ENCODE measurements at places on chromosomes 6 and 20. TPM values are rescaled to one million over a fixed set of nuclear protein-coding genes. Genes with fewer than 3 reads are reported as not detected.

PRICKLE4 gene
- 0.88 TPM for total RNA-seq

SOBP gene
- 22.9 TPM for total RNA-seq

GPLD1 gene
- 0.71 TPM for total RNA-seq

PRSS16 gene
- total RNA-seq: 0.49 TPM

CST2 gene
- not detected for total RNA-seq

CNBD2 gene
- 3.7 TPM for total RNA-seq

- no peaks in the 10 kb centered on the region for H3K36me3 ChIP-seq
- peak; percentile 76 for DNase-seq
- peaks cover 35% of the 10 kb centered on the region for H3K4me1 ChIP-seq
- peaks cover 13% of the 10 kb centered on the region for H3K27me3 ChIP-seq
Observed at GRCh38 chr6:26205161-26205624, 118.0 kb downstream of the HFE start.

- peak within 1 kb of the TSS; percentile 81 for H3K27ac ChIP-seq
- peak within 1 kb of the TSS; percentile 63 for H3K4me3 ChIP-seq
- peak; percentile 20 for DNase-seq
- H3K4me1 ChIP-seq: peaks cover 16% of the 10 kb centered on the region
- no peaks in the 10 kb centered on the region for H3K36me3 ChIP-seq
- no peaks in the 10 kb centered on the region for H3K27me3 ChIP-seq
Observed at GRCh38 chr6:48111143-48111506, at the start of gene PTCHD4. PTCHD4 (minus strand) TSS chr6:48111197; CDS start chr6:48068957, 42,240 bp downstream.

- DNase-seq: no peak
- no peak overlapping the region for H3K27ac ChIP-seq
- H3K27me3 ChIP-seq: no peaks in the 10 kb centered on the region
- no peak overlapping the region for H3K4me3 ChIP-seq
- H3K36me3 ChIP-seq: no peaks in the 10 kb centered on the region
Observed at GRCh38 chr6:15985379-15985959, 143.4 kb upstream of the MYLIP start.

DNA sequence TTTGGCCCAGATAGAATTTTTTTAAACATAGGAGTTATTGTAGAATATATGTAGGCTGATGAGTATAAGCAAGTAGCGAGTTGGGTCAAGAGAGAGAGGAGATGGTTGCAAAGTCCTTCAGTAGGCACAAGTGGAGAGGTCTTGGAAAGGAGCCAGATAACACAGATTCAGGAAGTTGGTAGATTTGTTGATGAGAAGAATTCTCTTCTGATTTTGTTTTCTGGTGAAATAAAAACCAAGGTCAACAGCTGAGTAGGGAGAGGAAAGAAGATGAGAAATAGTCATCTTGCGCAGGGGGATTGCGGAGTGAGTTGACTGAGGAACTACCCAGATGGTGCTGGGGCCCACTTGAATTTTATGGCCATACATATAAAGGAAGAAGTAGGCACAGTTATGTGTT is 17.4 kb upstream of the CD83 start:
- no peaks in the 10 kb centered on the region for H3K4me1 ChIP-seq
- no peak for DNase-seq
- no peak overlapping the region for H3K4me3 ChIP-seq
- H3K27me3 ChIP-seq: peaks cover 29% of the 10 kb centered on the region
- no peak overlapping the region for H3K27ac ChIP-seq

- H3K27me3 ChIP-seq: peaks cover 49% of the 10 kb centered on the region
- DNase-seq: no peak
- H3K36me3 ChIP-seq: no peaks in the 10 kb centered on the region
- no peak overlapping the region for H3K4me3 ChIP-seq
Observed at GRCh38 chr20:805713-806112, 27.8 kb upstream of the FAM110A start.

DNA sequence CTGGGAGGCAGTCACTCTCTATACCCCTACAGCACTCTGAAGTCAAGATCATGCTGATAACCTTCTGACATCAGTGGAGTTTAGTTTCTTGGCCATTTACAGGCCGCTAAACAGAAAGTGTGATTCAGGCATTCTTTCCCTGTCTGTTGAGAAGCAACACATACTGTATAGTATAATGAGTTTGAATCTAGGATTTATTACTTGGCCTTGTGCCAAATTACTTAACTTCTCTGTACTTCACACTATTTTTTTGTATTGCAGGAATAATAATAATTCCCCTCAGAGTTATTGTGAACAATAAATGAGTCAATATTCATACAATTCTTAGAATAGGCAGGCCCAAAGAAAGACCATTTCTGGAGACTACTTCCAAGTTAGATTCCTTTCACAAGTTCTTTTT is 4.1 kb downstream of the ZNF391 start:
- no peaks in the 10 kb centered on the region for H3K27me3 ChIP-seq
- H3K4me1 ChIP-seq: peaks cover 20% of the 10 kb centered on the region
- H3K27ac ChIP-seq: no peak overlapping the region

DNA sequence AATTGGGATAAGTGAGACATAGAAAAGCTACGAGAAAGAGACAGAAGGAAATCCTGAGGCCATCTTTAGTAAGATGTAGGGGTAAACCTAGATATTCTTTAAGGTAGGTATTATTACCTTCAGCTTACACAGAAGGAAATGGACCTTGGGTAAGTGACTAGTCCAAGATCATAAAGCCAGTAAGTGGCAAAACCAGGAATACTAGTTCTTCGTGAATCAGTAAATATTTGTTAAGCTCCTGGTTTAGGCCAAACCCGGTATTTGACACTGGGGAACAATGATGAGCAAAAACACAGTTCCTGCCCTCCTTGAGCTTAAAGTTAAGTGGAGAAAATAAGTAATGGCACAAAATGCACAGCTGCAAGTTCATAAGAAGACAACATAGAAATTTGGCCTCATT is 5.3 kb downstream of the TRIM39 start:
- H3K27ac ChIP-seq: no peak overlapping the region
- H3K4me1 ChIP-seq: peaks cover 9% of the 10 kb centered on the region
- peaks cover 74% of the 10 kb centered on the region for H3K36me3 ChIP-seq
- H3K4me3 ChIP-seq: no peak overlapping the region

DNA sequence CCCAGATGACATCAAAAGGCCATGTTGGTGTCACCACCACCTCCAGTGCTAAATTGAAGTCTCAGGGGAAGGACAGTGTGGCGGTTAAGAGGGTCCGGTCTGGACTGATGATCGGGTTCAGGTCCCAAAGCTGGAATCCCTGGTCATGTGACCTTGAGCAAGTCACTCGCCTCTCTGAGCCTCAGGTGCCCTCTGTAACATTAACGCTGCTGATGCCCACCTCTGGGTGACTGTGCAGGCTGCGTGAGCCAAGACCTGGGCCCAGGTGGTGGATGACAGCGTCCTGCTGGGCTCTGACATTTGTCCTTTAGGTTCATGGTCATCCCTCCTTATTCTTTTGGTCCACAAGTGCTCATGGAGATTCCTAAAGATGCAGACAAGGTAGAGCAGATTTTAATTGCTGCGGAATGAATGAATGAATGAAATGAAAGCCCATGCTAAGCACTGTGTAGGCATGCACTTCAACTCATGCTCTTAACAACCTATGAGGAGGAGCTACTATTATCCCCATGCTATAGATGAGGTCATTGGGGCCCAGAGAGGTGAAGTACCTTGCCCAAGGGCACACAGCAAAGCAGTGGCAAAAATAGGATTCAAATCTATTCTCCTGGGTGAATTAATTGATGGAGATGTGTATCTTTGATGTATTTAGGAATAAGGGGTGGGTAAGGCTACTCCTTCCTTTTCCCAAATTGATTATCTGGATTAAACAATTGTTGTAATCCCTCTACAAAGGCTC is 649 bp upstream of the BPIFB1 start:
- H3K4me3 ChIP-seq: no peak overlapping the region
- no peaks in the 10 kb centered on the region for H3K4me1 ChIP-seq
- H3K36me3 ChIP-seq: no peaks in the 10 kb centered on the region
- no peak overlapping the region for H3K27ac ChIP-seq
- no peak for DNase-seq
- peaks cover 97% of the 10 kb centered on the region for H3K27me3 ChIP-seq

- no peaks in the 10 kb centered on the region for H3K4me1 ChIP-seq
- H3K4me3 ChIP-seq: no peak overlapping the region
- H3K27ac ChIP-seq: no peak overlapping the region
- no peaks in the 10 kb centered on the region for H3K36me3 ChIP-seq
- DNase-seq: no peak
Observed at GRCh38 chr6:101613556-101613955, 220.0 kb downstream of the GRIK2 start.

GRCh38 chr6:4907602-4908001 is 96.2 kb downstream of the RPP40 start:
- peaks cover 1% of the 10 kb centered on the region for H3K36me3 ChIP-seq
- H3K27ac ChIP-seq: no peak overlapping the region
- H3K27me3 ChIP-seq: no peaks in the 10 kb centered on the region
- H3K4me1 ChIP-seq: peaks cover 16% of the 10 kb centered on the region

GRCh38 chr6:168582571-168582981 is 141.6 kb downstream of the SMOC2 start:
- DNase-seq: no peak
- H3K27me3 ChIP-seq: peaks cover 18% of the 10 kb centered on the region
- no peak overlapping the region for H3K4me3 ChIP-seq
- no peaks in the 10 kb centered on the region for H3K36me3 ChIP-seq
- H3K27ac ChIP-seq: no peak overlapping the region

DNA sequence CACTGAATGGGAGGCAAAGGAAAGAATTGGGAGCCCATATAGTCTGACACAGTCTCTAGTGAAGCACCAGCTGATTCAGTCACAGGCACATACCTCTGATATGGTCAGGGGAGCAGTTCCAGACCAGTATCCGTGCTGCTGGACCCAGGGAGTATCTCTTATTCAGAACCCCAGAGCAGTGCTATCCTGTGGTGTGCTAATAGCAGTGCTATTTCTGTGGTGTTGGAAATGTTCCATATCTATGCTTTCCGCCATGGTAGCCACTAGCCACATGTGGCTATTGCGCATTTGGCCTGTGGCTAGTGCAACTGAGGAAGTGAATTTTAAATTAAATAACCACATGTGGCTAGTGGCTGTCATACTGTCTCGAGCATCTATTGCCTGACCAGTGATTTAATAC is 11.0 kb downstream of the SCUBE3 start:
- no peaks in the 10 kb centered on the region for H3K27me3 ChIP-seq
- peak overlapping the region; percentile 46 for H3K27ac ChIP-seq
- H3K4me1 ChIP-seq: peaks cover 39% of the 10 kb centered on the region

DNA sequence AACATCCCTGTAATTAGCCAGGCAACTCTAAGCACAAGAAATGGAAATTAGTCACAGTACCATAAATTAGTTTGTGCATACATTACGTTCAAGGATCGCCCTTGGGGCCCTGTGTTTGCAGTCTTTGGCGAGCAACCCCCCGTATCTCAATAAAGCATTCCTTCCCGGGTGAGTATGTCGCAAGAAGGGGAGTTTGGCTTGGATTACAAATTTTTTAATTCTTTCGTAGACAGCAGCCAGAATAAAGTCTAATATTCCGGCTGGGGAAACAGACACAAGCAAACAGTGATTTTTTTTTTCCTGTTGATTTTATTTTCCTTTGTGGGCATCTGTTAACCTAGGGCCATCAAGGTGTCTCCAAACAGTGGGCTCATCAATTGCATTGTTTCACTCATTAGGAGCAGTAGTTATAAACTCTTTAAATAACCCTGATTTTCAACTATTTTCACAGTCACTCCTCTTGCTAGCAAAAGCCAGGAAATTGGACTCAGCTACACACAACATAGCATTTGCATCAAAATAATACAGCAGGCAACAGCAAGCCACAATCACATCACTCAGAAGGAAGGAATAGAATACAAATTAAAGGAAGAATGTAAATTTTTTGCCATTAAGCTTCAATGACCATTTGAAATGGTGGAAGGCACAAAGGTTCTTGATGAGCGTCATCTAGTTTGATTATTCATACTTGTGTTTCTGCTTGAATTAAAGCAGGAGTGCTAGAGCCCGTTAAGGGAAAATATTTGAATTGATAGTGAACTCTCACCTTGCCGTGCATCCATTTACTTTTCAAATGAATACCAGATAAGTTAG is 85.3 kb downstream of the LINC00237 start:
- H3K4me1 ChIP-seq: no peaks in the 10 kb centered on the region
- no peak overlapping the region for H3K27ac ChIP-seq
- no peak overlapping the region for H3K4me3 ChIP-seq

DNA sequence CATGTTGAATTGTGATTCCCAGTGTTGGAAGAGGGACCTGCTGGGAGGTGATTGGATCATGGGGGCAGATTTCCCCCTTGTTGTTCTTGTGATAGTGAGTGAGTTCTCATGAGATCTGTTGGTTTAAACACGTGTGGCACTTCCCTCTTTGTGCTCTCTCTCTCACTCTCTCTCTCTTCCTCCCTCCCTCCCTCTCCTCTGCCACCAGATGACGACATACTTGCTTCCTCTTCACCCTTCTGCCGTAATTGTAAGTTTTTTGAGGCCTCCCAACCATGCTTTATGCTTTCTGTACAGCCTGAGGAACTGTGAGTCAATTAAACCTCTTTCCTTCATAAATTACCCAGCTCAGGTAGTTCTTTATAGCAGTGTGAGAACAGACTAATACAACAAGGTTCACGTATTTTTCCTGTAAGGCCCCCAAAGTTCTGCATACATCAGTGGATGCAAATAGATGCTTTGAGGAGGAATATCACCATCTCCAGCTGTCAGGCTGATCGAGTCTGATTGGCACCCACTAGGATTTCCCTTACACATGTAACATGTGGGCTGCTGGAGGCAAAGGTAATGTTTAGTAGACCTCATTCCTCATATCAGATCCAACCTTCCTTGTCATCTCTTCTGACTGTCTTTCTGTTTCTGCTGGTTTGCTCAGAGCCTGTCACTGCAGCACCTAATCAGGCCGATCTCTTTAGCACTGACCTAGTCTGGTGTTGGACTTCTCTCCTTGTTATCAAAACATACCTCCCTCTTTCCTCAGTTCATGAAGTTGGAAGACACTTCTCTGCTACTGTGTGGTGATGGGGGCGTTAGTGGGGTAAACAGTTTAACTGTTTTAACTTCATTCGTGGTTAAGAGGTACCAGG is 54.3 kb upstream of the BACH2 start:
- H3K4me3 ChIP-seq: no peak overlapping the region
- DNase-seq: no peak
- no peak overlapping the region for H3K27ac ChIP-seq
- peaks cover 16% of the 10 kb centered on the region for H3K27me3 ChIP-seq
- no peaks in the 10 kb centered on the region for H3K36me3 ChIP-seq

GRCh38 chr6:156634951-156635371 is 142.2 kb upstream of the ARID1B start:
- H3K4me3 ChIP-seq: peak overlapping the region; percentile 54
- no peaks in the 10 kb centered on the region for H3K36me3 ChIP-seq
- peaks cover 11% of the 10 kb centered on the region for H3K4me1 ChIP-seq
- no peak overlapping the region for H3K27ac ChIP-seq
- H3K27me3 ChIP-seq: no peaks in the 10 kb centered on the region

DNA sequence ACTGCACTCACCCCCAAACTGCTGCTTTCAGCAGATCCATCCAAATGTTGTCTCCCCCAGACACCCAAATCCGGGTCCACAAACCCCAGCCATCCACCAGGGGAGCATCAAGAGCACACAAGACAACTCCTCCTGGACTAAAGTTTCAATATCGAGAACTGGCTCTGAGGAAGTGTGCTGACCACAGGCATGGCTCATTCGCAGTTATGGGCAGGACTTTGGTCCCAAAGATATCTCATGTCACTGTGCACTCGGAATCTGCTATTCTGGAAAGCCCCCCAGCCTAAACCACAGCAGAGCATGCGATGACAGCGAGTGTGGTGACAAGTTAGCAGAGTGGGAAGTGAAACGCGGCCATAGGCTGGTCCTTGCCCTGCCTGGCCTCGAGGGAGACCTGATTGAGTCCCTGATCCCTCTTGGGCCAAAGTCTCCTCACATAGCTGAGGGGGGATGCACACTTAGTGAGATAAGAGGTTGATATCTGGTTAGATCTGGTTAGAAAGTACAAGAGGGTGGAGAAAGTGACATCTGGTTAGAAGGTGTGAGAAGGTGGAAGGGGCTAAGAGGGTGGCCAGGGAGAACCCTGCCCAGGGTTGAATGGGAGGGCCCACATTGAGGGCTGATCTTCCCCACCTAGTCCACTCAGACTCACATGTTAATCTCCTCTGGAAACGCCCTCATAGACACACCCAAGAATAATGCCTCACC is 149.7 kb downstream of the MRPL14 start:
- no peak for DNase-seq
- no peaks in the 10 kb centered on the region for H3K36me3 ChIP-seq
- H3K4me3 ChIP-seq: no peak overlapping the region
- no peaks in the 10 kb centered on the region for H3K27me3 ChIP-seq
